Endothelial cell of umbilical vein (primary cell): ENCODE measurements at places on chromosomes 3 and 15. TPM values are rescaled to one million over a fixed set of nuclear protein-coding genes. Genes with fewer than 3 reads are reported as not detected.
A peak's percentile ranks its signal among the peaks of the same experiment; 100 is the strongest.

- no peak for DNase-seq
Measured at GRCh38 chr3:162367429-162368260, 871.0 kb downstream of the OTOL1 start.

GRCh38 chr3:149620291-149621020, 37.4 kb downstream of the WWTR1 start:
- DNase-seq: no peak

DNA sequence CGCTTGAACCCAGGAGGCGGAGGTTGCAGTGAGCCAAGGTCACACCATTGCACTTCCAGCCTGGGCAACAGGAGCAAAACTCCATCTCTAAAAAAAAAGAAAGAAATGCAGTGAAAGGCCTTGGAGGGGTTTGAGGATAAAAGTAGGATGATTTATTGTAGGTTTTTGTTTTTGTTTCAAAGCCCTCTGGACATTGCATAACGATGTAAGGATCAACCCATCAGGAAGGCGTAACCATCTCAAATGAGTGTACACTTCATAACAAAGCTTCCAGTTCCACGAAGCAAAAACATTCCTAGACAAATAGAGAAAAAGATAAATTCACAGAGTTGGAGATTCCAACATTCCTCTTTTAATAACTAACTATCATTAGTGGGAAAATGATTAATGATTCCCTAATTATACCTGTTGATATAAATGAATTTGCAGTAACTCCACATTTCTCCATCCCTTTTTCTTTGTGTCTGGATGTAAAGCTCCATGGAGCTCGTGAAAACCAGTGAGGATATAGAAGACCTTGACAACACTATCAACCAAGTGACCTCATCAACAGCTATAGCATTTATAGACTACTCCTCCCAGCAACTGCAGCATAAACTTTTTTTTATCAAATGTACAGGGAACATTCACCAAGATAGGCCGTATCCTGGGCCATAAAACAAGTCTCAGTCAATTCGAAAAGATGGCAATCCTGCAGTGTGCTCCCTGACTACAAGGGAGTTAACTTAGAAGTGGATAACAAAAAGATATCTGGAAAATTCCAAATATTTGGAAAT, 48.7 kb upstream of the PPP4R2 start:
- DNase-seq: no peak

Gene MKRN2OS
- not detected in 2 replicates for polyA plus RNA-seq

DNA sequence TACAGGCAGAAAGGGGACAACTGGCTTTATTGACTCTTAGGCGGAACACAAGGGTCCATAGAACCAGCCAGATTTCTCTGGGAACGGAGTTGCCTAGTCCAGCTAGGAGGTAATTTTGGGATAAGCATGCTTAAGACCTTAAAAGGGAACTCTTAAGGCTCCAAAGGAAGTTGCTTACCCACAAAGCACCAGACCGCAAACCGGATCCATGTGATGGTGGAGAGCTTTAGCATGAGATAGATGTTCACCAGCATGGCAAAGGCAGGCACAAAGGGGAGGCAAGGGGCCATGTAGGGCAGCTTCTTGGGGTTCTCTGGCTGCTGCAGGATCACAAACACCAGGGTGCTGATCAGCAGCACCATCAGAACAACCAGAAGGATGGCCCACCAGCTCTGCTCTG, 61.4 kb downstream of the CLDN11 start:
- DNase-seq: no peak

Gene TM4SF4
- not detected in 2 replicates for polyA plus RNA-seq

- no peak for DNase-seq
Measured at GRCh38 chr15:86526938-86527690, 447.4 kb downstream of the AGBL1 start.

DNA sequence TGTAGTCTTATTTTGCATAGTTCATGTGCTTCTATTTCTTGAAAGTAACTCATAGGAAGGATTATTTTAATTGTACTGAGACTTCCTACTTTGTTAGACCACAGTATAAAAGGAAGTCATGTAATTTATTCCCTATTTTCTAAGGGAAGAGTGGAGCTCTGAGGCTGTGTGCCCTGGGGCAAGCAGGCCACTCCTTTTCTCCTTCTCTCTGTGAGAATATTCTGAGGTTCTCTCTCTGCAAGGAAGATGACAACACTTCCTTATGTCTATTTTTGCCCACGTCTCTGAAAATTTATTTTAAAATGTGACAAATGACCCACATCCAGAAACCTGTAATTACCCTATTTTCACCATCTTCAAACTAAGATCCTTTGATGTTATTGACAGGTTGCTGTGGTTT, 11.0 kb downstream of the KCTD6 start:
- no peak for DNase-seq

Gene ERC2
- 4.9 and 5.6 TPM in 2 replicates for polyA plus RNA-seq

GRCh38 chr3:17412950-17413530, 329.4 kb downstream of the TBC1D5 start:
- DNase-seq: peak; percentile 63

DNA sequence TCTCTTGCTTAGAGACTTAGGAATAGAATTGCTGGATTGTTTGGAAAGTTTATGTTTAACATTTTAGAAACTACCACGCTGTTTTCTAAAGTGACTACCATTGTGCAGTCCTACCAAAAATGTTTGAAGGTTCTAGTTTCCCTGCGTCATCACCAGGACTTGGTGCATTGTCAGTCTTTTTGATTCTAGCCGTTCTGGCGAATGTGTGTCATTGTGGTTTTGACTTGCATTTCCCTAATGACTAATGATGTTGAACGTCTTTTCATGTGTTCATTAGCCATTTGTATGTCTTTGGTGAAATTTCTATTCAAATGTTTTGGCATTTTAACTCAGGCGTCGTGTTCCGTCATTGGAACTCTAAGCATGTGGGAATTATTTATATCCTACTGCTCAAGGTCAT, 58.0 kb downstream of the CHD2 start:
- no peak for DNase-seq

- no peak for DNase-seq
Measured at GRCh38 chr15:27990521-27991515, 108.3 kb downstream of the OCA2 start.

Gene SLC28A2
- not detected in 2 replicates for polyA plus RNA-seq

Gene FSD2
- not detected in 2 replicates for polyA plus RNA-seq

Gene SLCO2A1
- 11.9 and 13.2 TPM in 2 replicates for polyA plus RNA-seq

Gene ATP10A
- not detected in 2 replicates for polyA plus RNA-seq

Gene GOLGA8H
- polyA plus RNA-seq: 0.29 and 0.39 TPM in 2 replicates

DNA sequence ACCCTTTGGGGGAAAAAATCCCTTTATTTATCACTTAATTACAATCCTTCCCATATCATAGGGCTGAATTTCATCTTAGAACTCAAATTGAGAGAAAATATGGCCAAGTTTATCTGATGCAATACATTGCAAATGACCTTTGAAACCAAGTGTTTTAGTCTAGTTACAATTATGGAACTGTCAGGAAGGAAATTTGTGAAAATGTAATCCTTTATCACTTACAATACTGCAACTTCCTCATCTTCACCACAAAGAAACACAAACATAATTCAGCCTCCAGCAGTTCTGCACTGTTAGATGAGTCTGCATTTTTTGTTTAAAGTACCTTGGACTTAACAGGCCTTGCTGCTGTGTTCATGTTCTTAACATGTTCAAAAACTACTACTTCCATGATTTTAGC, 4.6 kb downstream of the CCPG1 start:
- DNase-seq: peak; percentile 61

- DNase-seq: no peak
Measured at GRCh38 chr3:37136067-37136466, 38.3 kb downstream of the LRRFIP2 start.

Gene TMEM207
- polyA plus RNA-seq: not detected in 2 replicates
